ENCODE measurements at places on chromosomes 5 and 9.

GRCh38 chr5:172054611-172055153 is 48.2 kb upstream of the FBXW11 start:
- no peak for DNase-seq

- no peak for DNase-seq
These were observed 51.7 kb downstream of the FBXW11 start for GRCh38 chr5:171954721-171955120.

- DNase-seq, result no peak
These were observed 772 bp downstream of the DCAF10 start for GRCh38 chr9:37801287-37801850.

GRCh38 chr5:123094237-123094918 is 5.3 kb downstream of the PRDM6 start:
- no peak for DNase-seq

DNA sequence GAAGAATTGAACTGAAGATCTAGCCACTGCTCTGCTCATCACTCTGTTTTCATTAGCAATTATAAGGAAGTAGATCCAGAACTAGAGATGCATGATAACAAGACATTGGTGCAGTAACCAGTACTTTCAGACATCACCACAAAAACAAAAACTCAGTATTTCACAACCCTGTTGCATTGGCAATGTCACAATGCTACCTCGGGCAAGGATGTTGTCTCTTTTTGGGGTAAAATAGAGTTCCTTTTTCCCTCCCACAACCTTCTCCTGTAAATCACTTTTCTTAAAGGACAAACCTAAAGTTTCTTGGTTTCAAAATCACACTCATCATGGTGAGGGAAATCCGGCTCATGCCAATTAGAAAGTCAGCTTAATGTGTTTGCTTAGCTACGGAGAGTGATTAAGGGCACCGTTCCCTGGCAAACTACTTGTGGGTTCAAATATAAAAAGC is 420.1 kb upstream of the MEF2C start:
- no peak for DNase-seq
